ENCODE measurements at places on chromosomes 5 and 9.

DNA sequence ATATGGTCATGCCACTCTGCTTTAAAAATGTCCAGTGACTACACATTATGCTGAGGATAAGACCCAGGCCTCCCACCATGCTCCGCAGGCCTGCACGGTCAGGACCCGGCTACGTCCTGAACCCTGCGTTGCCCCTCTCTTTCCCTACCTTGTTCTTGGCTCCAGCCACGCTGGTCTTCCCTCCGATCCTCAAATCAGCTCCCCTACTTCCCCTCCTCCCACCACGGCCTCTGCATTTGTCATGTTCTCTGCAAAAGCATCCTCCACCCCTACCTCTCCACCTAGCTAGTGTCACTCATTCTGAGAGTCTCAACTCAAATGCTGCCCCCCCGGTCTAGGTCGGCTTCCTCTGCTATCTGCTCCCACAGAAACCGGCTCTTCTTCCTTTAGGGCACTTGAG, 11.2 kb downstream of the GPX3 start:
- DNase-seq: no peak

DNA sequence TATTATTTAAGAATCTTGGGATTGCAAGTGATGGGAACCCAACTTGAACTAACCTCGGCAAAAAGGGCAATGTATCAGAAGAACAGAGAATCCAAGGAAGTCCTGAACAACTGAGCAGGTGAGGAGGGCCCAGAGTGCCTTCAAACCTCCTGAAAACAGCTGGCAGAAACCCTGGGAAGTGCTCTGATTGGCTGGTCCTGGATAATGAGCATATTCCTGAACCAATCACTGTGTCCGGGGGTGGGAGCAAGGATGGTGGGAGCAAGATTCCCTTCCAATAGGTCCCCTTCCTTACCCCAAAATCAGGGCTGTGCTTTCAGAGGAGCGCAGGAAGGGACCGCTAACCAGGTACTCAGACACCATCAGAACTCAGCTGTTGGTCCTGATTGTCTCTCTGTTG, 31.9 kb upstream of the TBC1D2 start:
- DNase-seq: no peak

DNA sequence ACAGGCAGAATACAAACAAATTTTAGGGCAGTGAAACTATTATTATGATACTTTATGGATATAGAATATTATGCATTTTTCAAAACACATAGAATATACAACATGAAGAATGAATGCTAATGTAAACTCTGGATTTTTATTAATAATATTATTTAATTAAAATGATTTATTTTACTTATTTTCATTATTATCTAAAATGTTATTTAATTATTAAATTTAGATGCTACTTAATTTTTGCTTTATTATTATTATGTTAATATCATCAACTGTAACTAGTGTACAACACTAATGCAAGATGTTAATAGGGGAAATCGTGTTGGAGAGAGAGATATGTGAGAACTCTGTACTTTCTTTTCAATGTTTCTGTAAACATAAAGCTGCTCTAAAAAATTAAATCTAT, 39.3 kb upstream of the TENT4A start:
- DNase-seq: no peak

GRCh38 chr9:112680731-112681402, 37.0 kb downstream of the INIP start:
- DNase-seq: no peak

GRCh38 chr9:125632321-125633115, 74.5 kb downstream of the MAPKAP1 start:
- DNase-seq: peak; percentile 54

DNA sequence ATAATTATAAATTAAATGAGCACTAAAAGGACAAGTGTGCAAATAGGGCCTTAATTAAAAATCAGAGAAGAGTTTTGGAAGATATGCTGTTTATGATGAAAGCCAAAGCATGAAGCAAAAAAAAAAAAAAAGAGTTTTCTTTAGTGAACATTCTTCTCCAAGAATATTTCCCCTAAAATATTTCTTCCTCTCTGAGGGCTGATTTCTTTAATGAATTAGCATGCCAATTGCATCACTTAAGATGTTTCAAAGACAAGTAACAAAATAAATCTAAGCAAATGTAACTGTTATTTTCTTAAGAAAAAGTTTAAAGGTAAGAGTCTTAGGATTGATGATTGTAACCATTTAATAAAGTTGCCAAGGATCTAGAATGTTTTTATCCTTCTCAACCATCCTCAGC, 81.6 kb upstream of the MPDZ start:
- no peak for DNase-seq

DNA sequence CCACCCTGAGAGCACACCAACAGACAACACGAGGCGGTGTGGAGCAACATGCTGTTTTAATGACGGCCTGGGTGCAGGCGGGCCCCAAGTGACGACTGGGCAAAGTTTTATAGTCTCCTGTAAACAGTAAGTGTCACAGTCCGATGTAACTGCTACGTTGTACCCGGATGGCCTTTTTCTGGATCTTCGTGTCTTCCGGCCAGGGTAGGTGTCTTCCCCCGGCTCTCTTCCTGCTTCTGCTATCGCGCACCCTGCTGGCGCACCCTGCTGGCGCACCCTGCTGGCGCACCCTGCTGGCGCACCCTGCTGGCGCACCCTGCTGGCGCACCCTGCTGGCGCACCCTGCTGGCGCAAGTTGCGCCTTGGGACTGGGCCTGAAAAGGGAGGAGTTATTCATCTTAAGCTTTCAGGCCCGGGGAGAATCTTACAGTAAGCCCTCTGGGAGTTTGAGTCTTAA, 143.0 kb upstream of the TARS1 start:
- DNase-seq: no peak

DNA sequence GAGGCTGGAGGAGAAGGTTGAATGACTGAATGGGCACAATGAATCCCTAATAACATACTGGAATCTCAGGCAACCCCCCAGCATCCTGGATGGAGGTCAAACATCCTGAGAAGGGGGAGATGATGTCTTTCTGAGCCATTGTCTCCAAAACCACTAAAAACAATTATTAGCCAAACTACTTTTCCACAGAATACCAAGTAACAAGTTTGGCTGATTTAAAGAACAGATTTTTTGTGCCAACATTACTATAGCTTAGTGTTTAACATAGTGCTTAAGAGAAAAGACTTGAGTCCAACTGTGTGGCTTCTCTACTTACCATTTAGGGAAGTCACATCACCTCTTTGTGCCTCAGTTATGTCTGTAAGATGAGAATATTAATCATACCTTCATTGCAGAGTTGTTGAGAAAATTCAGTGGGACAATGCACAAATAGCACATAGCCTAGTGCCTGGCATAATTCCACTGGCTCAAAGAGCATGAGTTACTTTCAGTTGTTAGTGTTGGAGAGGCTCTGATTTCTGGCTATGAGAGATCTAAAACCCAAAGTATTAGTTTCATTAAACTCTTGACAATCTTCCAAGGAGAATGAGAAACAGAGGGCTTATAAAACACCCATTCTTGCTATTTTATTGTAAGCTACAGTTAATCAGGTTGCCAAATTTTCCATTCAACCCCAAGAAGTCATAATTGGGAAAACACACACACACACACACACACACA, 111.3 kb upstream of the NR3C1 start:
- no peak for DNase-seq

DNA sequence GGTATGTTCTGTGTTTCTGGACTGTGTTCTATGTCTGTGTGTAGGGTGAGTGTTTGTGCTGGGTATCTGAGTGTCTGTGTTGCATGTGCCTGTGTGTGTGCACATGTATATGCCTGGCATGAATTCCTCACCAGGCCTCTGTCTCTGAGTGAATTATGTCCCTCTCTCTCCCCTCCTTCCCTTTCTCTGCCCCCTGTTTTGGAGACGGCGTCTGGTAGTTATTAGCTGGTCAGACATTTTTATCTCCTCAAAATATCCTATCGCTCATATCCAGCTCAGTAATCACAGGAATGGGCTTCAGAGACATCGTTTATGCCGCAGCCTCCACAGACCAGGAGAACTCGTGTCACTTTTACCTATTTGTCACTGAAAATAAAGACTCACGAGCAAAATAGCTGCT, 483.2 kb upstream of the BRINP1 start:
- DNase-seq: no peak

DNA sequence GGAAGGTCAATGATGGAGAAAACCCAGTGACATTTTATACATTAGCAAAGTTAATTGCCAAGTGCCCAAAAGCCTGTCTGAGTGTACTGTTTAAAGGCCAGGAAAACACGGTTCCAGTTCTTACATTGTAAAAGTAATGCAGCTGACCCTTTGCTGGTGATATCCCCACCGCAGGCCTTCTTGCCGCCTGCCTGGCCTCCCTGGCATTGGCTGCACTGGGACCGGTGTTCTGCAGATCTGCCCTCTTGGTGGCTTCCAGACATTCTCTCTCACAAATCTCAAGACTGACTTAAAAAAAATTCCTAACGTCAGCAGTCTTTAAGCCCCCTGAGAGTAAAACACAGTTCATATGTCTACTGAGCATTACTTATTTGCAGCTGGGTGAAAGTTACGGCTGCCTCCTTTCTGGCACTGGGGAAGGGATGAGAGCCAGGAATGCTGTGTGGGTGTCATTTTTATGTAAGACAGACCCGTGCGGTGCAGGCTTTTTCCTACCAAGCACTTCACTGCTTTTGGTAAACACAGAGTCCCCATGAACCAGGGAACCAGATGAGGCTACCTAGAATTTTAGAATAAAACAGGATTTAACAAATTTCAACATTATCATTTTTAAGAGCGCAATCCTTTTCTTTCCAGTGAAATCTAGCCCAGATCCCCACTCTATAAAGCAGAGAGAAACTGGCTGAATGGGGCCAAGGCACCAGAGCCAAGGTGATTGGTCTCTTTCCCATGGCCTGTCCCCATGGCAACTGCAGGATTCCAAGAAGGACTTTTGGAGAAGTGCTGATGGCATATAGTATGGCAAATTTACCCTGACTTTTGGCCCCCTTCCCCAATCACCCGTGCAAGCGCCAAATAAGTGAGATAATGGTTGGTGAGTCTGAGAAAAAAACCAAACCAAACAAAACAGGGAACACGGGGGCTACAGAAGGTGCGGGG, 80.8 kb downstream of the LMNB1 start:
- no peak for DNase-seq

DNA sequence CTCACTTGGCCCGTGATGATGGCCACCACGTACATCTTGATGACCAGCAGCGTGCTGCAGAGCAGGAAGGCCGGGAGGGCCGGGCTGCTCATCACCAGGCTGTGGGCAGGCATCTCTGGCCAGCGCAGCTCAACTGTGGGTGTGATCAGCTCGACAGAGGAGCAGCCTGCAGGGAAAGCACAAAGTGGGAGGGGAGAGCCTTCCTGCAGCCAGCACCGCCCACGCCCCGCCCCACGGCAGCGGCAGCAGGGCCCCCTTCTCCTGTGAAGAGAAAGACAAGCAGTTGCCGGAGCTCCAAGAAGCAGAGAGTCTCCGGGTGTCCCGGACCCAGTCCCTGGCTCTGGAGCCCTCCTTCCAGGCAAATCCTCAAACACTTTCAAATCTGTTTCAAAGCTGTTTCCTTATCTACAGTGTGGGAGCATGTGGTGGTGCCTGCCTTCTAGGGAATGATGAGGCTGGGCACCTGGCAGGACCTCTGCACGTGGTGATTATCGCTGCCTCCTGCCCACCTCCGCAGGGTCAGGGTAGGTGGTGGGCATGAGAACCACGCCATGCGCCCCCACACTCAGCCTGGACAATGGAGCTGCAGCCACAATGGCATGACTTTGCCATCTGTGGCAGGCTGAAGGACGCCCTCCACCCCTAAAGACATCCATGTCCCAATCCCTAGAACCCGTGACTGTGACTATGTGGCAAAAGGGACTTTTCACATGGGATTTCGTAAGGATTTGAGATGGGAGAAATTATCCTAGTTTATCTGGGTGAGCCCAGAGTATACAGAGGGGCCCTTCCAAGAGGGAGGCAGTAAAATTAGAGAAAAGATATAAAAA, at the start of gene PTGES:
Gene PTGES, minus strand, starts transcription at position 143 of the 830 bp plus-strand sequence. Its CDS starts 30 bp downstream, at position 113.
- peak; percentile 55 for DNase-seq

GRCh38 chr9:137749511-137749910, 128.1 kb upstream of the CACNA1B start:
- DNase-seq: no peak

DNA sequence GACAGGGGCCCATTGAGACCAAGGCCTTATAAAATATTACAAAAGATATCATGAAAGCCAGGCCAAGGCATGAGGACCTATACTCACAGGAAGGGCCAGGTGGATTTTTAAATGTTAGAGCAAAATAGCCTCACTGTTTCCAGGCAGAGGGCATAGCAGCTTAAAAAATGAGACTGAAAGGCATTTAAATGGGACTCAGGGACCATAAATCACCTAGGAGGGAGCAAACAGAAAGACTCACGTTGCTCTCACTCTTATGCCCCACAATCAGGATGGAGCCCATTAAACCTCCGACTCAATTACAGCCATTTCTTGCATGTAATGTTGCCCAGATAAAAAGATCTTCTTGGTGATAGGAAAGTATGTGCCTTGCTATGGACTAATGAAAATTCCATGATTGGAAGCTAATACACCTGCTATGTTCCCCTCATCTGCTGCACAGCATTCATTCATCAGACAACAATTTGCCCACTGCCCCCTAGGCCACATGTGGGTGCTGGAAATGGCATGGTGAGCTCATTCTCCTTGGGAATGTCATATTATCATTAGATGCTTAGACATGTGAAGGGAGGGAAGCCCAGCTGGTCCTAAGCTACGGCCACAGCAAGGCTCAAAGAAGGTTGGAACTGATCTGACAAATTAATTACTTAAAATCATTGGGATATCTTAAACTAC, 128.6 kb upstream of the GRIA1 start:
- DNase-seq: no peak

GRCh38 chr5:8844206-8844605, 701.7 kb downstream of the SEMA5A start:
- DNase-seq: no peak

DNA sequence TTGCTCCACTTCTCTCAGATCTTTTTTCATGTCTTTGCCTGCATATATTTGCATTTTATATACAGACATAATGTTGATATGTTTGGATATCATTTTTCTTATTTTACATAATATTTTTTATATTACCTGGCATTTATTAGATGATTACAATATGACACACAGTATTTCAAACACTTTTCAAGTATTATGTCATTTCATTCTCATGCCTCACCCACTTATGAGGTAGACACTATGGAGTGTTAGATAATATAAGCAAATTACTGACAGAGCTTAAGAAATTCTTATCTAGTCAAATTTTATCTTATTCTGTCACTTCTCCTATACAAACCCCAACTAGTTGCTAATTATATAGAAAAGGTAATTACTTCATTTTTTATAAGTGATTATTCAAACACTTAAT, 11.1 kb downstream of the LURAP1L start:
- no peak for DNase-seq

- DNase-seq: no peak
Observed at GRCh38 chr9:13023498-13023897, 248.7 kb downstream of the LURAP1L start.

DNA sequence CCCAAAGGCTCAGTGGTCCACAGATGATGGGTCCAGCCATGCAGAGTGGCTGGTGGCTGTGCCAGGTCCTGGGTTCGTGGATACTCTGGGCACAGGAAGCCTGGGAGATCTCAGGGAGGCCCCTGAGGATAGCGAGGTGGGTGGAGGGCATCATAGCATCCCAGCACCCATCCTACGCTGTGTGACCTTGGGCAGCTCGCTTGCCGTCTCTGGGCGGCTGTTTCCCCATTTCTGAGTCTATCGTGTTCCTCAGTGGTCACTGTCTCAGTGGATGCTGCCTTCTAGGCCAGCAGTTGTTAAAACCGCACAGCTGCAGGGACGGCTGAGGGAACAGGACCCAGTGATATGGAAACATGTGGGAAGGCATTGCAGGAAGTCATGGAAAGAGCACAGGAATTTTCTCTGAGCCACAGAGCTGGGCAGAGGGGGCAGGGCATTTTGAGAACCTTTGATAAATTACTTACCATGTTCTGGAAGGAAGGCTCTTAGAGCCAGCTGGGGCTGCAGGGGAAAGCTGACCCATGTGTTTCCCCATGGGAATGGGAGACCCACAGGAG, 86.4 kb upstream of the COL5A1 start:
- no peak for DNase-seq
